ENCODE measurements at places on chromosomes 4 and X. TPM values are rescaled to one million over a fixed set of nuclear protein-coding genes. Genes with fewer than 3 reads are reported as not detected.
A peak's percentile ranks its signal among the peaks of the same experiment; 100 is the strongest.

Gene STPG2
- 0.15 TPM for total RNA-seq

Gene PCDH18
- 3.9 TPM for total RNA-seq

Gene GRSF1
- total RNA-seq, result 105 TPM

- DNase-seq, result peak; percentile 44
Observed at GRCh38 chrX:112818114-112819007, 22.3 kb downstream of the AMOT start.

GRCh38 chr4:77662396-77662795, 56.8 kb downstream of the CXCL13 start:
- DNase-seq, result no peak

DNA sequence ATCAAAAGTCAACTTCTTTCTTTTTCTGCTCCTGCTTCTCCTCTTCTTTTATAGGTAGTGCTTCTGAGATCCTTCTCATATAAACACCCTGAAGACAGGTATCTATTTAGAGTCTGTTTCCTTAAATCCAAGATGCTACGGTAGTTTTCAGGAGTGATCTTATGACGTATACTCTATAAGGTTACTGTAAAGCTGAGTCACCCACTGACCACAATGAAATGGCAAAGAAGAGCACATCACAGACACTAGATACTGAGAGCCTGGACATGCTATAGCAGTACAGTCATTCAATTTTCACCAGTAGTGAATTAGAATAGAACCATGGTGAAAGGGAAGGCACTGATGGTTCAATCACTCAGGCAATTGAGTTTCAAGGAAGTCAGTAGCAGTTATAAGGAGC, 412.5 kb downstream of the ADAM29 start:
- no peak for DNase-seq

DNA sequence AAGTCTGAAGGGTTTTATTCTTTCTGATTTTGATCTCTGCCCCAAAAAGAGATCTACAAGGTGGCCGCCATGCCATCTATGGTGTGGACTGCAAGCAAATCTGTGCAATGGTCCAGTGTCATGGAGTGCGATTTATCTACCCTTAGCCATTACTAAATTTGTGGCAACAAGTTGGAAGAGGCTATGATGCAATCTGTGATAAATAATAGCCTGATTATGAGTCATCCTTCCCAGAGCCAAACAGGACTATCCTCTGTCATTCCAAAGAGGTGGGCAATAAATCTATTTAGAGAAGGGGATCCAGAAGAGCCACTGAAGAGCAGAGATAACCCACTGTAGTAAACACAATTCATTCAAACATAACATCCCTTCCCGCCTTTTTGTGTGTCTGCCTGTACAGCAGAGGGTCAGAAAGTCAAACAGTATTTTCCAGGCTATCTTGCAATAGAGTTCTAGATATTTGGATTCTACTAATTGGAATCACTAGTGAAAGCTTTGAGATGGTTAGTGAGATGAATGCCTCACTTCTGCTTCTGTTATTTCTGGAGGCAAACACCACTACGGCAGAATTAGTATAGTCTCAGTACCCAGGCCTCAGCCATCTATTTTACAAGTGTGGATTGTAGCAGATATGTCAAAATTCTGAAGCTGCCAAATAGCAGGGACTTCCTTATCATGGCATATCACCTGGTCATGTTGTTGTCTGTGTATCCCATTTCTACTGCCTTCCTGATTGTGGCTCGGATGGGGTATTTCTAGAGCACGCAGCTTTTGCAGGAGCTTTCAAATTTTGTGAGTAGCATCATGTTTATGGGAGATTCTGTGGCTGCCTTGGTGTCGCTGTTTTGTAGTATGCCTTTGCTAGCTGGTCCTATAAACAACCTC, 192.0 kb downstream of the SMIM20 start:
- DNase-seq, result no peak

DNA sequence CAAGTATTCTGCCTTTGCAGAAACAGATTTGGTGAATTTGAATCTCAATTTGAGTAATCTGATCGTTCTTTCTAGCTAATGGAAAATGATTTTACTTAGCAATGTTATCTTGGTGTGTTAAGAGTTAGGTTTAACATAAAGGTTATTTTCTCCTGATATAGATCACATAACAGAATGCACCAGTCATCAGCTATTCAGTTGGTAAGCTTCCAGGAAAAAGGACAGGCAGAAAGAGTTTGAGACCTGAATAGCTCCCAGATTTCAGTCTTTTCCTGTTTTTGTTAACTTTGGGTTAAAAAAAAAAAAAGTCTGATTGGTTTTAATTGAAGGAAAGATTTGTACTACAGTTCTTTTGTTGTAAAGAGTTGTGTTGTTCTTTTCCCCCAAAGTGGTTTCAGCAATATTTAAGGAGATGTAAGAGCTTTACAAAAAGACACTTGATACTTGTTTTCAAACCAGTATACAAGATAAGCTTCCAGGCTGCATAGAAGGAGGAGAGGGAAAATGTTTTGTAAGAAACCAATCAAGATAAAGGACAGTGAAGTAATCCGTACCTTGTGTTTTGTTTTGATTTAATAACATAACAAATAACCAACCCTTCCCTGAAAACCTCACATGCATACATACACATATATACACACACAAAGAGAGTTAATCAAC, 15.3 kb downstream of the PLP1 start:
- no peak for DNase-seq

- DNase-seq, result no peak
Observed at GRCh38 chr4:102430461-102430910, 70.7 kb upstream of the NFKB1 start.

DNA sequence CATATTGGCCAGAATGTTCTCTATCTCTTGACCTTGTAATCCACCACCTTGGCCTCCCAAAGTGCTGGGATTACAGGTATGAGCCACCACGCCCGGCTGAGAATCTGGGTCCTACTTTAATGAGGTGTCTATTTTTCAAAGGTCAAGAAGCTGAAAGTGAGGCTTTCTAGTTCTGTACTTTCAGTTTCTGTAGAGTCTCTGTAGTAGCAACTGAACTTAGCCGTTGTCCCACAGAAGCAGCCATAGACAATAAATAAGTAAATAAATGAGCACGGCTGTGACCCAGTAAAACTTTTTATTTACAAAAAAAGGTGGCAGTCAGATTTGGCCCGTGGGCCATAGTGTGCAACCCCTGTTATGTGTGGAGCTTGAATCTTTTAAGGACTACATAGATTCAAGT, 92.0 kb downstream of the FNIP2 start:
- DNase-seq, result no peak

DNA sequence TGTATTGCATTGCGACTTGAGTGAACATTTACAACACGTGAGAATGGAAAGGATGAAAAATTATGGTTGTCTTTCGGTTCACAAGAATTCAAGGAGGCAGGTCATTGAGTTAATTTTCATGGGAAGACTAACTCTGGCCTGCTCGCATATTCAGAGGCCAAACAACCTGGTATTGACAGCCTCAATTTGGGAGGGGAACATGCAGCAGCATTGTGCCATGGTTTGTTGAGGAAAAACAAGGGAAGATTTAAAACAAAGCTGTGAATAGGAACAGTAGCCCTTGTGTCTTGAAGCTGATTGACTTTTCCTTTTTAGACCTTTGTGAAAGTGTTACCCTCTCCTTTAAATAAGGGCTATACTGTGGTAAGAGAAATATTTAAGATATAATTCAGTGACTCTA, 31.9 kb downstream of the FAT4 start:
- DNase-seq, result no peak

DNA sequence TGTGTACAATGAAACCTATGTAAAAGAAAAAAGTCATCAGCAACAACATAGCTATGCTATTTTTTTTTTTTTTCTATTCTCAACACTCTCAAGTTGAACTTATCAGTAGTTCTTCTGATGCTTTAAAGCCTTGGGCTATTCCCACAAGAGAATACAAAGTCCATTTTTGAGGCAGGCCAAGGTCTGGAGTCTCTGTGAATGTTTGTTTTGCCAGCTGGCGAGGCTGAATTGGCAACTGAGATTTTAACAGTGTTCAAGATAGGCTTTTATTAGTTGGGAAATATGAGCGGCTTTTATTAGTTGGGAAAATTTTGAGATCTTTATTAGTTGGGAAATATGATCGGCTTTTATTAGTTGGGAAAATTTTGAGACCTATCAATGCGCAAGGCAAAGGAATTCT, 336.6 kb downstream of the SLITRK2 start:
- DNase-seq, result no peak

DNA sequence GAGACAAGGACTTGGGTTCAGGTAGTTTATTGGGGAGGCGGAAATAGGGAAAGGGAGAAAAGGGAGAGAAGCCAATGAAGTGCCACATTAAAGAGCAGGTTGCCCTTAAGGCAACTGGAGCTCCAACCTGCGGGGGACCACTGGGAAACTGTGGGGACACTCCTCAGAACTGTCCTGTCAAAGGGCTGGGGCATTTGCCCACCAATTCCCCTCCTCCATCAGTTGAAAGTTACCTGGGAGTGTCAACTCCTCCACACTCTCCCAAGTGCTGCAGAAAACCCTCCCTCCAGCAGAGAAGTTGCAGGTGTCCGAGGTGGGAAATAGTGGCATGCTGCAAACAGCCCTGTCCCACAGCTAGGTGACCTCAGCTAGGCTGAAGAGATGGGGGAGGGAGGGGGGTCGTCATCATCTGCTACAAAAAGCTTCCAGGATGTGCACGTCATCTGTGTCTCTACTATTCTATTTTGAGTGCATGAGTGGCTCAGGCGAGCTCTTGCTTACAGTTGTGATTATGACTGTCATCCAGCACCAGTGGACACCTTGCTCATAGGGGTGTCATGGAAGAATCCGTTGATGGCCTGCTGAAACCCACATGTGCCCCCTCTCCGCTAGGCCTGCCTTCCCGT, 41.5 kb upstream of the XPNPEP2 start:
- no peak for DNase-seq

DNA sequence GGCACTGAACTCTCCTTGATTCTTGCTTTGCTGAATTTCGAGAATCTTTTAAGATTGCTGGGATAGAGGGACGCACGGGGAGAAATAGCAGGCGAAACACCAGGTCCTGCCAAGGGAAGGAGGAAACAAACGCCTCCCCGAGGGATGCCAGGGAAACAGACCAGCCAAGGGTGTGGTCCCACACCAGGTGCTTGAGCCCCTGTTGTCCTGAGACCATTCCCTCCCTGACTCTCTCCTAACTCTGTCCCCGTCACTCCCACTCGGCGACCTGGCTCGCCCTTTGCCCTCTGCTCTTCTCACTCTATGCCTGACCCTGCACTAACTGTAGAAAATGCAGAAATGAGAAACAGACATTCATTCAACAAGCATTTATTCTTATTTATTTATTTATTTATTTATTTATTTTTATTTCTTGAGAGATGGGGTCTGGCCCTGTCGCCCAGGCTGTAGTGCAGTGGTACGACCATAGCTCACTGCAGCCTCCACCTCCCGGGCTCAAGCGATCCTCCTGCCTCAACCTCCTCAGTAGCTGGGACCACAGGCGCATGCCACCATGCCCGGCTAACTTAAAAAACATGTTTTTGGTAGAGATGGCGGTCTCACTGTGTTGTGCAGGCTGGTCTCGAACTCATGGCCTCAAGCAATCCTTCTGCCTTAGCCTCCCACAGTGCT, 16.2 kb downstream of the CTAG1B start:
- no peak for DNase-seq

Gene AASDH
- total RNA-seq, result 5.3 TPM

DNA sequence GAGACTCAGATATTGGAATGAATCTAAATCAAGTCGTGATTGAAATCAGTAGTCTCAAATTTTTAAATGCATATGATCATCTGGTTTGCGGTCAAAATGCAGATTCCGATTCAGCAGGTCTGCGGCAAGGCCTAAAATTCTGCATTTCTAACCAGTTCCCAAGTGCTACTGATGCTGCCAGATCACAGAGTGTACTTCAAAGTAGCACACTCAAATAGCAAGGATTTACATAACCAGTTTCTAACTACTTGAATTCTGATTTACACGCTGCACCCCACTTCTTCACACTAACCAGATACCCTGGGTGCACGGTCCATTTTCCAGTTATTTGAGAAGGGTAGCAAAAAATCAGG, 752 bp downstream of the MBTPS2 start:
- DNase-seq, result no peak

DNA sequence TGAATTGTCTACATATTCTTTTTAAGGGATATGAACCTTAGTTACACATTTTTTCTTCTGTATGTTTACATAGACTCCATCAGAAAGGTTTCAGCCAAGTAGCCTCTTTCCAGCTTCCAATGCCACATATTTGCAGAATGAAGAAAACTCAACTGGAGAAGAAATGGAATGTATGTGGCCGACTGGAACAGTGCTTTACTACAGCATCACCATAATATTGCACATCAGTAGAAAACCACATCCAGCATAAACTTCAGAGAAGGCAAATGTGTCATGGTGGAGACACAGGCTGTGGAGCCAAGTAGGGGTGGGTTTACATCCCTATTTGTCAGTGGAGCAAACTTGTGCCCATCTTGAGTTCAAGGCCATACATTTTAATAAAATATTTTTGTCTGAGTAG, 204.8 kb upstream of the LDB2 start:
- no peak for DNase-seq

- no peak for DNase-seq
Observed at GRCh38 chr4:86092684-86093083, 267.2 kb downstream of the MAPK10 start.

- DNase-seq, result no peak
Observed at GRCh38 chrX:128754130-128754529, 701.9 kb upstream of the ACTRT1 start.
